Stimulated activated CD4-positive, alpha-beta T cell treated with anti-CD3 and anti-CD28 coated beads, Interleukin-15, amount 100 ng/mL, for 48 hours (primary cell): ENCODE measurements at places on chromosomes 2 and 18.

- DNase-seq, result no peak
Measured at GRCh38 chr2:237264480-237265219, 149.3 kb downstream of the COL6A3 start.

DNA sequence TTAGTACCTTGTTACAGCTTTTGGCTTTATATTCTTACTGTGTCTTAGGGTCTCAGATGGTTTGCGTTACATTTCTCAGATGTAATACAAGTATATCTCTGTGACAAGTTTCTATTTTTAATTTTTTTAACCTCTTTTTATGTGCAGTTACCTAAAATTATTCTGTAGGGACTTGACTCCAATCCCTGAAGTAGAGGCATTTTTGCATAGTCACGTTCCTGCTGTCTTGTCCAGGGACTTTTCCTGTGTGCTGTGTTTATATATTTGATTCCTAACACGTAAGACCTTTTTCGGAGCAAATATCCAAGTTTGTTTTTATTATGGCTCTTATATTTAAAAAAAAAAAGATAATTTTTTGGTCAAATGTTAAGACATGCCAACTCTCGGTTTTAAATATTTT lies 71.2 kb upstream of the CHMP1B start:
- DNase-seq, result no peak

DNA sequence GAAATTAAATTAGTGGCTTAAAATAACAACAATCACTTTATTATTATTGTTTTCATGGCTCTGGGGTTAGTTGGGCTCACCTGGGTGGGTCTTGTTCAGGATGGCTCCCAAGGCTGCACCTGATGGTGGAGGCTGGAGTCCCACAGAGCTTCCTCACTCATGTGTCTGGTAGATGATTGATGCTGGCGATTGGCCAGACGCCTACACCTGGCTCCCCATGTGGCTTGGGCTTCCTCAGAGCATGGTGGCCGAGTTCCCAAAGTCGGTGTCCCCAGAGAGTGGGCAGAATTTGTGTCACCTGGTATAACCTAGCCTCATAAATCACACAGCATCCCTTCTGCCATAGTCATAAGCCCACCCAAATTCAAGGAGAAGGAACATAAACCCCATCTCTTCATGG lies 18.2 kb downstream of the DBI start:
- DNase-seq, result no peak

DNA sequence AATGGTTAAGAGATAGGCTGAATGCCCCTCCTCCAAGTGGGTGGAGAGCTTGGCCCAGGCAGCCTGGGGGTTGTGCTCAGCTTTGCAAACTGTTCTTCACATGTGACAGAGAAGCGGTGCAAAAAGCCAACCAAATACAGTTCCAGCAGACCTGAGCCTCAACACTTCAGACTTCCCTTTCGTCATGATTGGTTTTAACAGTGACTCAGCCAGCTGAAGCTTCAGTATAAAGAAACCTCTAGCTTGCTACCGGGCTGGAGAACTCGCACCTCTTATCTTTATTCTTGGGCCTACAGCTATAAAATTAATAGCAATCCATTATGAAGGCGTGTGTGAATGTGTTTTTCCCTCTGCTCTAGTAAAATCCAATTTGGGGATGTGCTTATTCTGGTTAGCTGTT lies 20.0 kb downstream of the SETBP1 start:
- no peak for DNase-seq

- DNase-seq, result no peak
Measured at GRCh38 chr18:79873449-79874110, 75.8 kb downstream of the KCNG2 start.

DNA sequence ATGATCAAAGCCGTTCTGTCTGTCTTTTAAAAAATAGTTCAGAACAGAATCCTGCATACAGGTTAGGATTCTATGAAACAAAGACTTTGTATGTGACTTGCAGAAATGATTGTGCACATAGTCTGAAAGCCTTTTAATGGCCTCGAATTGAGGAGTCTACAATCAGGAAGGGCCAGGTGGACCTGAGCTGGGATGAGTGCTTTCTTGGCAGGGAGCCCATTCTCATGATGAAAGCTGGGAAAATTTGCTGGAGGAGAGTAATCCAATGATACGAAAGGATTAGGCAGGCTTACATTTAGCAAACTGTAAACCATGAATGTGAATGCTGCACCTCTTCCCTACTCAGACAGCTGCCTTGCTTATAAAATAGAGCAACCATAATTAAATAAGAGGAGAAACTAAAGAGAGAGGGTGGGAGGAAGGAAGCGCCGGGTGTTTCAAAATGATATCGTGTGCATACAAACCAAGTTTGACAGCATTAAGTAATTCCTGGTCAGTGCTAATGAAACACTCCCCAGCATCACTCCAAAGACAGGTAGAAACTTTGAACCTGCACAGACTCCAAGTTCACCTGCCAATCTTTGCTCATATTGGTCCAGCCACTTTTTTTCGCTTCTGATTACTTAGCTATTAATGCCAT lies 23.7 kb upstream of the CXCR4 start:
- no peak for DNase-seq

GRCh38 chr2:39593439-39594393 lies 72.0 kb upstream of the TMEM178A start:
- DNase-seq, result no peak

- DNase-seq, result no peak
Measured at GRCh38 chr2:59391896-59392295, 1150.8 kb upstream of the FANCL start.

DNA sequence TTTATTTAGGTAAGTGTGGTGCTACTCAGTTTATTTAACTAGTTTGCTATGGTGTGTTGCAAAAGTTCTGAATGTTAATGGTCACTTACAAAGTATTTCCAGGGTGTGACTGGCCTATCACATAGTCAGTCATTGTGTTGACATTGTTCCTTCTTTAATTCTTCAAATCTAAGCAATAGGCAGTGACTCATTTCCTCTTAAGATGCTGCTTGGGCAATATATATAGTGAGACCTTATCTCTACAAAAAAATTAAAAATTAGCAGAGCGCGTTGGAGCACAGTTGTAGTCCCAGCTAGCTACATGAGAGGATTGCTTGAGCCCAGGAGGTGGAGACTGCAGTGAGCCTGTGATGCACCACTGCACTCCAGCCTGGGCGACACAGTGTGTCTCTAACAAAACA lies 5.8 kb upstream of the CCDC88A start:
- DNase-seq, result no peak

- DNase-seq, result no peak
Measured at GRCh38 chr18:23428821-23429220, 24.3 kb upstream of the RIOK3 start.
